ENCODE measurements at places on chromosomes 2 and 18.

- no peak for DNase-seq
Measured at GRCh38 chr18:44777457-44778192, 96.9 kb downstream of the SETBP1 start.

- no peak for DNase-seq
Measured at GRCh38 chr2:99485411-99485810, 4.4 kb downstream of the REV1 start.

- no peak for DNase-seq
Measured at GRCh38 chr2:54591551-54591950, 131.9 kb upstream of the EML6 start.

DNA sequence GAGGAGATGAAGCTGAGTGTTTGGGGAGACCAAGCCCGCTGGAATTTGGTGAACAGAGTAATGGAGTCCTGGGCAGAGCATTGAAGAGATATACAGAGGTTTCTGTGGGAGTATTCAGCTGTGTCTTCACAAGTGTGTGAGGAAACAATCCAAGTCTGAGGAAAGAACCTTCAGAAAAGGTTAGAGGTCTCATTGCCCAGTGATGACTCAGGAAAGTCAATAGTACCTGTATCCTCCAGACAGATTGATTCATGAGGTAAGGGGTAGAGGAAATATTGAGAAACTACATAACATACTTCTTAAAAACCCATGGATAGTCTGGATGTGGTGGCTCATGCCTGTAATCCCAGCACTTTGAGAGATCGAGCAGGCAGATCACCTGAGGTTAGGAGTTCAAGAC lies 392.3 kb downstream of the GALNT13 start:
- no peak for DNase-seq

GRCh38 chr18:62716619-62717168 lies 1.4 kb downstream of the PHLPP1 start:
- DNase-seq = peak; percentile 87
